Endothelial cell (in vitro differentiated cells): ENCODE measurements at places on chromosomes 3 and 15.

DNA sequence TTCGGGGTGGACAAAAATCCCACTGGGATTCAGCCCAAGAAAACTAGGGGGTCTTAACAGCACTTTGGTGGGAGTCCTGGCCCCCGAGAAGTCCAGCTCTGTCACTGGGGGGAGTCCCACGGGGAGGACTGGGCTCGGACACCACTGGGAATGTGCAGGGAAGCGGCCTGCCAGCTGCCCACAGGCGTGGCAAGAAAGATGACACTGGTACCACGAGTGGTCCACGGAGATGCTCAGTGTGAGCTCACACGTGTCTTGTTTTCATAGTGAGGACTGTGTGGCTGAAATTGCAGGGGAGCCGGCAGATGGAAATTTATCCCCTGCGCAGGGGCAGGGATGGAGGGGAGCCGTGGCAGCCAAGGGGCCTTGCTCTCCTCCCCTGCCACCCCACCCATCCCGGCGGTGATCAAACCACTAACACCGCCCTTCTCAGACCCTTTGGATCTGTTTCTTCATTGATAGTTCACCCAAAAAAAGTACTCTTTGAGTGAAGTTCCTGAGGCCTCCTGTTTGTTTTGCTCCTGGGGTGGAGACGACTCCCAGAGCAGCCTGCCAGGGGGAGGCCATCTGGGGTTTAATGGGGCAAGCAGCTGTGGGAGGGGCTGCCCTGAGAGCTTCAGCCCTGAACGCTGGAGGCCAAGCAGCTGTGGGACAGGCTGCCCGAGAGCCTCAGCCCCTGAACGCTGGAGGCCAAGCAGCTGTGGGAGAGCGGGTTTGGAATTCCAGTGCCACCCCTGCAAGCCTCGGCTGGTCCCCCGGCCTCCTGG lies 130.9 kb downstream of the LRRK1 start:
- DNase-seq, result no peak

- no peak for DNase-seq
These were observed 478 bp downstream of the GPR15 start for GRCh38 chr3:98532275-98532637.

- no peak for DNase-seq
These were observed 29.9 kb upstream of the RNU6-1 start for GRCh38 chr15:67869701-67870100.

DNA sequence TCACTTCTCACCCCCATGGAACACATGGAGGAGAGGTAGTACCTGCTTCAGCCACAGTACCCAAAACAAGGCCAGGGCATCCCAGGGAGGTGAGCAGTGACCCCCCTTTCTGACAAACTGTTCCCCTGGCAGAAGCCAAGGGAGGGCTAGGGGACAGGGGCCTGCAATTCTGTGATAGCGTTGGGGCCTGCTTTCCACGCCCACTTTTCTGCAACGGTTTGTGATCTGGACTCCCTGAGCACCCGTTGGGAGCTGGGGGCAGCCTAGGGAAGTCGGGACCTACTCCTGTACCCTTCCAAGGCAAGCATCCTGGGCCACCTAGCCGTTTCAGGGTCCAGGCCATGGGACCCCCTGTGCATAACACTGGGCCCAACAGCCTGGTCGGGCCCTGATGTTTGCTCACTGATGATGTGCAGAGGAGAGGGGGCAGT lies 996 bp upstream of the DNAJA4 start:
- no peak for DNase-seq

GRCh38 chr15:52727815-52728214 lies 48.6 kb upstream of the ATOSA start:
- DNase-seq, result no peak

DNA sequence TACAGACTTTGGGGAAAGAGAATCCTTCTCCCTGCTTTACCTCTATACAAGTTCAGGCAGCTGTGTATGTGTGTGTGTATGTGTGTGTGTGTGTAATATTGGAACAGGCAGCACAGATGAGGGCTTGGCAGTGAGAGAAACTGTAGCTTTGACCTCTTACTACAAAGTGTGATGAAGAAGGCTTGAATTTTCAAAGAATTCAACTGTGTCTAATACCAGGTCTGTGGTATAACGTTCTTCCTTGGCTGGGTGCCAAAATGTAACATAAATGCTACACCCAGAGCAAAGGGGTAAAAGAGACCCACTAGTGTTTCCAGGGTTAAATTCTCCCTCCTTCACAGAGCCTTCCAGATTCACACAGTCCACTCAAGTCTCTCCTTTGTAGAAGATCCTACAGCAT lies 51.1 kb downstream of the CHST2 start:
- no peak for DNase-seq

DNA sequence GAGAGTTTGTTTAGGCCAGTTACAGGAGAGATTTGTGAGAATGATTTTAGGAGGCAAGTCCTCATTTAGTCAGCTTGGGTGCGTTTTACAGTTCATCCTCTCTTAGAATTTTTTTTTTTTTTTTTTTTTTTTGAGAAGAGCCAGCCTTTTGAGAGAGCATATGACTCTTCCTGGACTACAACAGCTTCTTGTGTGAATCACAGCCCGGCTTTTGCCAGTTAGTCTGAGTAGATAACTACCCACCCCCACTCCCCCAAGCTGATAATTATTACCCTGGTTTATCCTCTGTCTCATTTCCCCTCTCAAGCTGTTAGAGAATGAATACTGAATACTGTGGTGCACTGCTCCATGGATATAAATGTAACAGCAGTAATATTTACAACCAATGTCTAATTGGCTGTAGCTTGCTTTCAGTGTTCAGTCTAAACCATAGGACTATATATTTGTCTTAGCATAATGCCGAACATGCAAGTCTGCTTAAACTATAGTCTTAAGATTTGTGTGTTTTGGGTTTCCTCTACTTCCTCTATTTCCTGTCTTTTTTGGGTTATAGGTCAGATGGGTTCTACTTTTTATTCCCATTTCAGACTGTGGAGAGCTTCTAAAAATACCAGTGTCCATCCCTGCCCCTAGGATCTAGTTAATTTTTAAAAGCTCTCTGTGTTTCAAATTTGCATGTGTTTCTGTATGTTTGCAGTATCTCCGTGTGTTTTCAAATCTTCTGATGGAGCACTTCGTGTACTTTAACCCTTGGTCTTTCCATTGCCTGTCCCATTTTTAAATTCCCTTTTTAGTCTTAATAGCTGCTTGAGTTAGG lies 8.0 kb downstream of the CHD2 start:
- DNase-seq, result no peak

GRCh38 chr3:162865466-162865865 lies 1368.9 kb downstream of the OTOL1 start:
- DNase-seq, result no peak

- DNase-seq, result no peak
These were observed 56.1 kb upstream of the RNF7 start for GRCh38 chr3:141682007-141682406.

DNA sequence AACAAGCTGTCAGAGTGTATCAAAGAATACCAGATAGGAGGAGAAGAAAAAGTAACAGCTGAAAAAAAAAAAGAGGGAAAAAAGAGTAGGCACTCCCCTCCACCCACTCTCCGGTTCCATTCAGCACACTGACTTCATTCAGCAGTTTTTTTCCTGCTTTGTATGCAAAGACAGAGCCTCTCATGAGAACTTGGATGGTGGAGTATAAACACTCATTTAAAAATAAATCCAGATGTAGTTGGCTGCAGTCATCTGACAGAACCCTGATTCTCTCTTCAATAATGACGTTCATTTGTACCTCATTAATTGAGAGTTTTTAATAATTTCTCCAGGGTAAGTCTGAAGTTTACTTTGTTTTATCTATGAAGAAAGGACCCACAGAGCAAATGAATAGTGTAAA lies 81.0 kb downstream of the TMEM108 start:
- DNase-seq, result no peak

GRCh38 chr3:170721563-170721962 lies 135.7 kb upstream of the SLC7A14 start:
- DNase-seq, result no peak

GRCh38 chr3:23877329-23877980 lies 39.3 kb downstream of the NKIRAS1 start:
- no peak for DNase-seq

GRCh38 chr3:5560199-5560598 lies 372.7 kb downstream of the EDEM1 start:
- DNase-seq, result no peak

DNA sequence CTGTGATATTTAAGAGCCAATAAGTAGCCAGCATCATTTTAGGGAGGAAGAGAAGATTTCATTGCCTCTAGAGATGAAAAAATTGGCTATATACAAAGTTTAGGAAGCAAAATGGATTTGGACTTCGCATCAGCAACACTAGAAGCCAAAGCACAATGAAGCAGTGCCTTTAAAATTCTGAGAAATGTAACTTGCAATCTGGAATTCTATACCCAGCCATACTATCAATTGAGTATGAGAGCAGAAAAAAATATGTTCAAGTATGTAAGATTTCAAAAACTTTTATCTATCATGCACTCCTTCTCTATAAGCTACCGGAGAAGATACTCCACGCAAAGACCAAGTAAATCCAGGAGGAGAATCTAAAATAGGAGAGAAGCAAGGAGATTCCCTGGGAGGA lies 47.4 kb upstream of the ATP13A3 start:
- DNase-seq, result no peak

- peak; percentile 52 for DNase-seq
These were observed 522 bp downstream of the MED12L start for GRCh38 chr3:151085889-151086483.

GRCh38 chr15:38991701-38992100 lies 427.1 kb upstream of the RASGRP1 start:
- no peak for DNase-seq
